Lower leg skin (tissue), 4 donors: ENCODE measurements at places on chromosomes 6 and 20.
A peak's percentile ranks its signal among the peaks of the same experiment; 100 is the strongest.

- DNase-seq, result no peak
These were observed 351.8 kb downstream of the FRK start for GRCh38 chr6:115708850-115709249.

DNA sequence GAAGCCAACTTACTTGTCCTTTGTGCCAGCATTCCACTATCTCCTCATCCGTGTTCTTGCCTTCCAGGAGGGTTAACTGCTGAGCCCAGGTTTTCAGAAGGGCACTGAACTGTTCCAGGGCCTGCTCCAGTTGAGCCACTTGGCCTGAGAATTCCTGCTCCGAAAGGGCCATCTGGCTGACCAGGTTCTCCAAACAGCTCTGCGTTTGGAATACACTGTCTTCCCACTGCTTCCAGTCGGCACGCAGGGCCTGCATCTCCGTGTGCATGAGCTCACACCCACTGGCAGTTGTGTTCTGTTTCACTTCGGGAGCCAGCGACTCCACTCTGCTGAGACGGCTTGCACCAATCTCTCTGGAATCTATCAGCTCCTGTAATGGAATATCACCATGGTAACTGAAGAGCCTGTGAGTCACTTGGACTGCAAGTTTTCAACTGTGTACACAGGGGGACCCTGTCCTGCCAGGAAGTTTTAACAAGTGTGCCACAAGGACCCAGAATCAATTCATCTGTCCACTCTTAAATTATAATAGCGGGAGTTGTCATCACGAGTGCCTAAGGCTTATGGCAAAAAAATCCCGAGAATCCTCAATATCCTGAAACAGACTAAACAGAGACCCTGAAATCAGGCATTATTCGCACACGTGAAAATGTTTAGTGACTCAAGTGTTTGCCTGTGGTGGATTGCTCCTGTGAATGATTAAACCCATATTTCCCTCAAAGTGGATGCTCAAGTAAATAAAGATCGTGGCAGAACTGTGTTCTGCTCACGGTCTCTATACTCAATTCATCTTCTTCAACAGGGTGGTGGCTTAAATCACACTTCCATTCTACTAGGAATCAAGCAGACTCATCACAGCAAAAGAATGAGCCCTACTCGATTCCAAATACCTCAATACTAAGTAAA lies 255.9 kb downstream of the SYNE1 start:
- DNase-seq, result peak; percentile 76

- DNase-seq, result no peak
These were observed 16.2 kb downstream of the LATS1 start for GRCh38 chr6:149701714-149702113.

DNA sequence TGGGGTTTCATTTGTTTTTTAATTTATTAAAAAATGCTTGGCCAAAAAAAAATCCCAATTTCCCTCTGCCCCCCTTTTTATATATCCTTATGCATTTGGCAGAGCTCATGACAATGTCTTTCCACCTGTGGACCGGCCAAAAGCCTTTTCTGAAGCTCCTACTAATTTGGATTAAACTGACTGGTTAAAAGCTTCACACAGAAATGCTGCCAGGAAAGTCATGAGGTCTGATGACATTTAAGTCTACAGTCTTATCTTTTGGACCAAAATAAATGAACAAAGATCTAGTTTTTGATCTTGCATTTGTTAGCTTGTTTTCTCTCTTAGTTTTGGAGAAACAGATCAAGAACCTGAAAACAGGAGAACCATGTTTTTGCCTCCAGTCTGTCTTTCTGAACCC lies 66.1 kb downstream of the TRMT11 start:
- DNase-seq, result no peak

DNA sequence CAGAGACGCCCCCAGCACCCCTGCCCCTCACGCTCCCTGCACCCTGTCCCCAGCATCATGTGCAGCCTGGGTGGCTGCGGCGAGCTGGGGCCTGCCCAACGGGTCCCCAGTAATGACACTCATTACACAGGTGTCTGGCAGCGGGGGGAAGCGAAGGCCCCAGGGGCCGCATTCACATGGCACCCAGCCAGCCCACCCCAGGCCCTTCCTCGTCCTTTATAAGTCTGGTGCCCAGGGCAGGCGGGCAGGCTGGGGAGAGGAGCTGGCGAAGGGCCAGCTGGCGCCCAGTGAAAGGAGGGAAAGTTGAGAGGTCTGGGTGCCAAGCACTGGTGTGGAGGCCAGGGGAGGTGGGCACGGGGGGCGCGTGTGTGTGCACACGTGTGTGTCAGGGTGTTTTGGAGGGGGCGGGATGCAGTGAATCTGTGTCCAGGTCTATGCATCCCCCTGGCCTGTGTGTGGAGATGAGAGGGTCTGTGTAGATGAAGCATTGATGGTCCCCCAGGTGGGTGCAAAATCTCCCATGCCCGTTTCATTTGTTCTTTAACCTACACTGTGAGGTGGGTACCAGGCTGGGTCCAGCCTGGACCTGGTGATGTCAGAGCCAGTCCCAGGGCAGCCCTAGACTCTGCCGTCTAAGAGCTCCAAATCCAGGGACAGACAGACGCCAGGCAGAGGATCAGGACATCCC lies 105.3 kb downstream of the CEBPB start:
- no peak for DNase-seq

- DNase-seq, result no peak
These were observed 20.4 kb downstream of the USP49 start for GRCh38 chr6:41874741-41875140.

GRCh38 chr6:11241793-11242201 lies 9.3 kb upstream of the NEDD9 start:
- no peak for DNase-seq

GRCh38 chr20:539191-539590 lies 4.4 kb downstream of the CSNK2A1 start:
- DNase-seq, result no peak

DNA sequence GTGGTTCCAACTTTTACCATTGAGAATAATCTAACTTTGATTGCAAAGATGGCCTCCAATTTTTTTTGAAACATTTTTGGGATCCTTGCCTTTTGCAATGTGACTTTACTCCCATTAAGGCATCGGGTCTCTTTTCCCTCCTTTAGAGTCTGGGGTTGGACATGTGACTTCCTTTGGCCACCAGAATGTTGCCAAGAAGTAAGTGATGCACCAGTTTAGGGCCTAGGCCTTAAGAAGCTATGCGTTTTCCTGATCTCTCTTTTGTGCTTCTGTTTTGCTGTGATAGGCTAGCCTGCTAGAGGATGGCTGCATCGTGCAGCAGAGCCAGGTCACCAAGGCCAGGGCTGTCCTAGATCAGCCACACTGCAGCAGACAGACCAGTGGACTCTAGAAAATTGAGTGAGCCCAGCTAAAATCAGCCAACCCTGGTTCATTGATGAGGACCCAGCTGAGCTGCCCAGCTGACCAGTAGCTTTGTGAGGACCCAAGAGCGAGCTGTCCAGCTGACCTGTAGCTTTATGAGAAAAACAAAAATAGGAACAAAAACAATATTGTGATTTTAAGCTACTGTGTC lies 594.0 kb upstream of the JAG1 start:
- no peak for DNase-seq

DNA sequence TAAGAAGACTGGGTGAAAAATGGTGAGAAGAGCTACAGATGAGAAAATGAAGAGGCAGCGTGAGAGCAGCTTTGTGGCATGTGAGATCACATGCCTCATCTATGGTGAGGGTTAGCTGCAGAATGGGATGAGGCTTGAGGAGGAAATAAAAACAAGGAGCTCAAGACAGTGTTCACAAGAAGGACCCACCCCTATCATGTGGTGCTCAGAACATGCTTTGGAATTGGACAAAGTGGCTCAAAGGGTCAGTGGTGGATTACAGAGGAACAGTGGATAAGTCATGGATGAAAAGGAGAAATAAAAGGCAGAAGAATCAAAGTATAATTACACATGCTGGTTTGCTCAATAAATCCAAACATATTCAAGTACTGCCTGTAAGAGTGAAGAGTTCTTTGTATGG lies 126.9 kb upstream of the UST start:
- DNase-seq, result no peak

GRCh38 chr20:60507087-60507694 lies 549.0 kb downstream of the CDH26 start:
- no peak for DNase-seq

DNA sequence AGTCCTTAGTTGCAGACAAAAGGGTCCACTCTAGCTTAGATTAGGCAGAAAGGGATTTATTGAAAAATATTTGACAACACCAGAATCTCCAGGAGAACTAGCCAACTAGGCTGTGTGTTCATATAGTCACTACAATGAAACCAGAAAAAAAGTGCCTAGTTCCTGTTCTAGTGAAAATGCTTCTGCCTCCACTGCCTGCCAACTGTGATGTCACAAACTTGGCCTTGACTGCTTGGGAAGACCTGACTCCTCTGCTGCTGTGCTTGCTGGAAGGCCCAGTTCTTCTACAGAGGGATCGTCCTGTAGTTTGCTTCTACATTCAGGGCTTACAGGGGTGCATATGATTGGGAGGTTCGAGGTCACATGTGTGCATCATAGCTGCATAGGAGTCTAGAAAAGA lies 40.3 kb upstream of the XRN2 start:
- no peak for DNase-seq

DNA sequence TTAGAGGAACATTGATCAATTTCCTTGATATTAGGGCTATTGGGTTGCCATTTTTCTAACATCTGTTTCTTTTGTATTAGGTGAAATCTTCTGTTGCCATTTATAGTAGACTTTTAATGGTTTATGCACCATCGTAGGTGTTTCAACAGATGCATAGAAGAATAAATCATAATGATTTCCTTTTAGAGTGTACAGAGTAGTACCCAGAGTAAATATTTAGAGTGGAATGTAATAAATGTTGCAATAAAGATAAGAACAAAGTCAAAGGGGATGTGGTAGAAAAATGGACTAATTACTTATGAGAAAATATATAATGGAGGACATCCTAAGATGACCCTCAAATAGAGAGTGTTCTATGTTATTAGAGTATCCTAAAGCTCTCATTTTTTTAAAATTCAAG lies 643.0 kb upstream of the CITED2 start:
- no peak for DNase-seq

- DNase-seq, result no peak
These were observed 133.7 kb downstream of the TFAP2C start for GRCh38 chr20:56762829-56763228.

- no peak for DNase-seq
These were observed 109.3 kb downstream of the TCP11 start for GRCh38 chr6:35031611-35032529.

DNA sequence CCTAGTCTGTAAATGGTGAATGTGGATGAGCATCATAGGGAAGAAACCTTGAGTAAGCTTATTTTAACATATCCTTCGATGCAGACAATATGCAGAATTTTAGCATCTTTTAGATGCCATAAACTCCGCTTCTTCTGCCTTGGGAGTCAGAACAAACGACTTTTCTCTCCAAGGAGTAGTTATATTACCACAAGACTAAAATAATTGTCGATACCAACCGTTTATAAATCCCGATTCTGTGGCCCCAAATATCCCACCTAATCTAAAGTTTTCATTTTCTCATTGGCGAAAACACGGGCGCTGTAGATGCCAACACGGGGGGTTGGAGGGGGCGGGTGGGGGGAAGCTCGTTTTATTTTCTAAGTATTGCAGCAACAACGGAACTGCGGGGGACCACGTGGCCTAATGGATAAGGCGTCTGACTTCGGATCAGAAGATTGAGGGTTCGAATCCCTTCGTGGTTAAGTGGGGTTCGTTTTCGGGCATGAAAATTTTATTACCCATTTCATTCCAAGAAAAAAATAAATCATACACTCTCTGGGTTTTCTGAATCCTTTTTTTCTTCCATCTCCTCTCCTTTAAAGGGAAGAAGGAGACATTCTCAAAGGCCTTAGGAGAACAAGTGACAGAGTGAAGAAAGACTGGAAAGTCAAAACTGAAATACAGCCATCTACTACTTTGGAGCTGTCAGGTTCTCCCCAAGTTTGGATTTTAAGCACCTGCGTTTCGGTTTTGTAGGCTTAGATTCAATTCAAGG lies 65.5 kb upstream of the BTN3A2 start:
- DNase-seq, result no peak

GRCh38 chr6:109187399-109188114 lies 92.2 kb downstream of the CEP57L1 start:
- peak; percentile 34 for DNase-seq

GRCh38 chr6:122431780-122432179 lies 32.3 kb downstream of the HSF2 start:
- no peak for DNase-seq

DNA sequence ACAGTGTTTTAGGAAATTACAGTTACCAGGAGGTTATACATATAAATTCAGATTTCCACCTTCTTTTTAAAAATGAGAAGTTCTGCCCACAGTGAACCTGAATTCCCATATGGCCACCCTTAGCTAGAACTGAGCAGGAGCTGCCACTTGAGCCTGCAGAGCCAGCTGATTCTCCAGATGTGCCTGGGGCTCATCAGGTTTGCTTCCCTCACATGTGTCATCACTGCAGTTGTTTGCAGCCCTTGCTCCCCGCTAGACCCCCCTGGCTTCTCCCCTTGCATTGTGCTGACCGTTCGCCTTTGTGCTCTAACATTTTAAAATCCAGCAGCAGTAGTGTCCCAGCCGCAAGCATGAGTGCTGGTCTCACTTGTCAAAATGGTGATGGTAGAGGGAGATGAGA lies 131.1 kb downstream of the UTRN start:
- DNase-seq, result no peak

DNA sequence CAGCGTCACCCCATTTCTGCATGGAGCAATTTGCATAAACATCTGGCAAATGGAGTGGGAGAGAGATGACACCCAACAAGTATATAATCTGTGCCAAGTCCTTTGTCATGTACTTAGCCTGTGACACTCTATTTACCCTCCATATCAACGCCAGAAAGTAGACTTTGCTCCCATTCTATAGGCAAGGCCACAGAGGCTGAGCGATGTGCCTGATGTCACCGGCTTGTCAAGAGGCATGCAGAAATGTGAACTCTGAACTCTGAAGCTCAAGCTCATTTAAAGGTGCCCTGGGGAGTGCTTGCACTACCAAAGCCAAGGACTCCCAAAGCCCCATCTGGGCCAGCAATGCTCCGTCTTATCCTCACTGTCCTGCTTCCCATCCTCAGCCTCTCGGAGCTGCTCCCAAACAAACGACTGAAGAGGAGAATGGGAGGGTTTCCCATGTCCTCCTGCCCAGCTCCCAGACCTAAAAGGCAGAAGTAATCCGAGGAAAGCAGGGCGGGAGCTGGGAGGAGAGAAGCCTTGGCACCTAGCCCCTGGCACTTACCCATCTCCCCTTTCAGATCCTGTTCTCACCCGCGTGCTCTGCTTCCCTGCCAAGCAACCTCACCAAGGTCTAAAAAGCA lies 9.2 kb downstream of the CPNE5 start:
- DNase-seq, result peak; percentile 66

- no peak for DNase-seq
These were observed 198.1 kb downstream of the DLL1 start for GRCh38 chr6:170092826-170093225.

- no peak for DNase-seq
These were observed 26.2 kb downstream of the CDYL start for GRCh38 chr6:4802312-4802935.

- peak; percentile 81 for DNase-seq
These were observed 150.2 kb upstream of the SNX9 start for GRCh38 chr6:157672726-157673412.

GRCh38 chr6:127376685-127377084 lies 33.3 kb upstream of the ECHDC1 start:
- no peak for DNase-seq

- no peak for DNase-seq
These were observed 83.2 kb upstream of the EYA4 start for GRCh38 chr6:133157995-133158394.

GRCh38 chr6:4794140-4794707 lies 18.0 kb downstream of the CDYL start:
- no peak for DNase-seq
